NCI-H2227 treated with DMSO at 0.1 percent for 48 hours (cell line): ENCODE measurements at places on chromosomes 6 and 20.
A peak's percentile ranks its signal among the peaks of the same experiment; 100 is the strongest.

DNA sequence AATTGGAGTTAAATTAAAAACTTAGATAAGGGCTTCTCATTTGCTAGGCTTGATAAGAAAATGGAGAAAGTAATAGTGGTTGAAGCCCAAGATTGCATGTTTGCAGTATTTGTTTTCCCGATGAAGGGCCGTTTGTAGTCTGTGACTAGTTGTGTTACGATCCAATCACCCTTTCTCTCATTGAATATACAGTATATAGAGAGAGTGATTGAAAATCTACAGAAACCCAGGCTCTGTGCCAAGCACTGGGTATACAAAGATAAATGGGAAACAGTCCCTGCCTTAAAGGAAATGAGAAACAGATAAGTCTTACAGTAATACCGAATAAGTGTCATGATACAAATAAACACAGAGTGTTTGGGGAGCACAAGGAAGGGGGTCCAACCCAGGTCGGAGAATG is 55.2 kb upstream of the CDKAL1 start:
- no peak for DNase-seq

DNA sequence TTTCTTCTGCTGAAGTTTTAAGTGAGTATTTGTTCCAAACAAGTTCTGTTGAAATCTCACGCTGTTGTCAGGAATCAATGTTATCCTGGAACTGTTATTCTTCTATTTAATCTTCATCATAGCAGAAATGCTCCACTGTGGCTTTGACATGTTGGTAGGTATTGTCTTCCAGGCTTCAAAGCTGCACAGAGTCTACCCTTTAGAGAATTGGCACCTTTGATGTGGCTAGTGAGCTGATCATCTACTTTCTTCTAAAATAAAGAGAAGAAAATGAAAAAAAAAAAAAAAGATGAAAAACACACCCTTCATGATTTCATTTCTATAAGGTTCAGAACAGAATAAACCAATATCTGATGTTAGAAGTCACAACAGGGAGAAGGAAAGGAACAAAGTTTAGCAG is 5.8 kb upstream of the ZSCAN23 start:
- DNase-seq, result no peak

- no peak for DNase-seq
These were observed 276.0 kb downstream of the GJA1 start for GRCh38 chr6:121711472-121711871.

DNA sequence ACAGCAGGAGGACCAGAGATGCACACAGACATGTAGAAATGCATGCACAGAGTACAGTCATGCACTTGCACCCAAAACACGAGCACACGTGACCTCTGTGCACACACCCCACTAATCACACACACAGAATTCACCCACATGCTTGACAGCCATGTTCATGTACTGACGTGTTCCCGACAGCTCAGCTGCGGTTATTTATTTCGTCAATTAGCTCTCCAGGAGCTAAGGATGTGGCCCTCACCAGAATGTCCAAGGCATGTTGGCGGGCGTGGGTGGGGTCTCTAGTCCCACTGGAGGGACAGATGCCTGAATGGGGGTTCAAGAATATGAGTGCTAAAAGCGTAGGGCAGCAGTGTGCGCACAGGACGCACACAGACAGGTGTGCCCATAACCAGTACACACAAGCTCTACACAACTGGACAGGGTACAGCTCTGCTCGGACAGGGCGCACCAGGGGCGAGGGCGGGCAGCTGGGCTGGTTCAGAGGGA is 571 bp upstream of the PRPF6 start:
- DNase-seq, result no peak

GRCh38 chr6:89951574-89952104 is 57.4 kb downstream of the GJA10 start:
- peak; percentile 42 for DNase-seq

DNA sequence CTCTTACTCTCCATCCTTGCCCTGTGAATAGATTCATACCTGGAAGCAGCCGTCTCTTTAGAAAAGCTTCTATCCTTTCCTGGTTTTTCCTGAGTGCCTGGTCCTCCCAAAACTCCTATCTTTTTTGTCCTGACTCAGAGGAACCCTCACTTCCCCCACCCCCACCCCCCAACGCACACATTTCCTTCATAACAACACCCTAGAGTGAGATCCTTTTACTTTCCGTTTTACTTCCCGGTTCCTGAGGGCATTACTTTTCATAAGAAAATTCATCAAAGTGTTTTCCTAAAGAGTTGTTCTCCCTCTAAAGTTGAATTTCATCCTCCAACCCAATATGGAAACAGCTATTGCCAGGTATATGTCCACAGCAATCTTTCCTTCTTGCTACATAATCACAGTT is 327.0 kb downstream of the NRN1 start:
- no peak for DNase-seq

DNA sequence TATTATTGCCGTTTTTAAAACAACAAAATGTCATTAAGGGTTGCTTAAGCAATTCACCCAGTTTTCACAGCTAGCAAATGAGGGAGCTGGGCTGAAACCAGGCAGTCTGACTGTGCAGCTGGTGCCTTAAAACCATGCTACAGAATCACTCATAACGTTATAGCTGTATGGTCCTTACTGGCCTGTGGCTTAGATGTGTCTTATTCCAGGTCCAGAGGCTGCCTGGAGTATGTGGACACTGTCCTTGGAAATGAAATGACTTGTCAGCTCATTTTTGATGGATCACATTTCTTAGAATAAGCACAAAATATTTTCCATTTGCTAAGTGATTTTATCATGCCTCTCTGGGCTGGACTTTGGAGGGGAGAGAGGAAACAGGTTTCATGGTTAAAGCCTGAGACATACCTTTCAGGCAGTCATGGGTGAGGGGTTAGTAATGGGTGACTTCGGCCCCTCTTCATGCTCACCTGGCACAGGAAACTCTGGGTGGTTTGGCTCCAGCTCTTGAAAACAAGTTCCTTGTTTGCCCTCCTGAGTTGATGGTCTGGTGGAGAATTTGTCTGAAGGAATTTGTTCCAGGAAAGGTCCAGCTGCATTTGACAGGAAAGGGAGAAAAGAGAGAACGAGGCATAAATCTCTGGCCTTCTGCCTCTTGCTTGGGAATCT is 823.2 kb downstream of the DHX35 start:
- DNase-seq, result no peak

- no peak for DNase-seq
These were observed 39.5 kb upstream of the REV3L start for GRCh38 chr6:111522393-111523020.

- no peak for DNase-seq
These were observed 403.9 kb upstream of the SULF2 start for GRCh38 chr20:48189181-48189580.

DNA sequence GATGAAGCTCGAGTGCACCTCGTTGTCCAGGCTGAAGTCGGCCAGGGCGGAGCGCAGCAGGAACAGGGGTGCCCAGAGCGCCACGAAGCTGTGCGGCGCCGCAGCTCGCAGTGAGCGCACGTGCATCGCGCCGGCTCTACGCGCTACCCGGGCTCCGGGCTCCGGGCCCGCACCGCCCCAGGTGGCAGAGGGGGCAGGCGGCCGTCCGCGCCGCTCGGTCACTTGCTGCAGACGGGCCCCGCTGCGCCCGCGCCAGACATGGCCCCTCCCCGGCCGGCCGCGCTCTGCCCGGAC is 497 bp downstream of the BMP7 start:
- DNase-seq, result no peak

GRCh38 chr6:3341467-3341866 is 82.7 kb downstream of the PSMG4 start:
- DNase-seq, result no peak

- no peak for DNase-seq
These were observed 176.8 kb downstream of the CD83 start for GRCh38 chr6:14294270-14294951.

GRCh38 chr6:88748141-88748540 is 215.3 kb downstream of the RNGTT start:
- DNase-seq, result no peak

- no peak for DNase-seq
These were observed 168.2 kb upstream of the SSTR4 start for GRCh38 chr20:22866812-22867341.

DNA sequence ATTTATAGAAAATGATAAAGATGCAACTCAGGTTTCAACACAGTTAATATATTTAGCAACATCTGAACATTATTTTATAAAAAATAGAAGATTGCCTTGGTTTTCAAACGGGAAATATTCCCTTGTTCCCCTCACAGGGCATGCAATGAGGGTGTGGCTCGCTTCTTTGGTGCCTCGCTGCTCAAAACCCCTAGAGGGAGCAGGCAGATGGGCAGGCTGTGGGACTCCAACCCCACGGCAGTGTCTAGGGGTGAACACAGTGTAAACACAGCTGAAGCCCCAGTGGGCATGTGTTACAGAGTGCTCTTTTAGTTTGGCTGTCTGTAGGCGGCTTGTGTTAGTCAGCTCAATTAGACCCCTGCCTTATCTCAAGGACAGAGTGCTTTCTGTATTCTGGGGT is 560.8 kb upstream of the IMPG1 start:
- DNase-seq, result no peak
